Tongue (tissue), 3 donors: ENCODE measurements at places on chromosomes 3 and 15. TPM values are rescaled to one million over a fixed set of nuclear protein-coding genes. Genes with fewer than 3 reads are reported as not detected.

Gene GOLGA8N
- 12.8 TPM for total RNA-seq

Gene IGSF11
- total RNA-seq = 4.0 TPM

Gene P3H2
- 33.1 TPM for total RNA-seq

Gene SETMAR
- total RNA-seq = 14.7 TPM
